ENCODE measurements at places on chromosomes 11 and 22.

DNA sequence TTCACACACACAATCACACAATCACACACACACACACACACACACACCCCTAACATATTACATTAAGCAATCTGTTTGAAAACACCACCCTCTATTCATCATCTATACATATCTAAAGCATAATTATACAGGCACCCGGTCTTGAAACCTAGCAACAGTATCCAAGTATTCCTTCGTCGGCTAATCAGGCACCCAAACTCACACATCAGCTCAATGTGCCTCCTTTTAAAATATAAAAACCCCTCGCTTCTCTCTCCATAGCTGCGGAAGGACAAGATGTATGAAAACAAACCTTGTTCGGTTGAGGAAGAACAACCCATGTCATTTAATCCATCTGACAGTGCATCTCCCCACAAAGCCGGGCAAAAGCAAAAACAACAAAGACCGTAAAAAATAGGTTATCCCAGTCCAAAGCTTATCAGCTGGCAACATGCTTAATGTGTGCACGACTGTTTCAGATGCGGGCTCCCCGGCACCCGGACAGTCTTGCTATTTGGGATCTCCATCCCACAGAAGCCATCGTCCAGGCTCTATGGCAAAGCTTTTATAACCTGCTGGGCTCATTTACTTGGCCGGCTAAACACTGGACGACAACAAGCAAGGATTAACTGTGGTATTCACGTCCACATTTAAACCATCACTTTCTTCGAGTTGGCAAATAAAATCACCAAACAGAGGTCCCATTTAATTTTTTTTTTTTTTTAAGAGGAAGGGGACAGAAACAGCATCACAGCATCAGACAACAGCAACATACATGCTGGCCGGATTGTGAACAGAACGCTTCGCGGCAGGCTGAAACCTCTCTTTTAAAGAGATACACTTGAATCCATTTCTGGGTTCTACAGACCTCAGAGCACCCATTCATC lies 365.5 kb downstream of the SHANK2 start:
- DNase-seq: no peak

- DNase-seq: no peak
Observed at GRCh38 chr11:28228196-28228895, 120.2 kb downstream of the METTL15 start.

DNA sequence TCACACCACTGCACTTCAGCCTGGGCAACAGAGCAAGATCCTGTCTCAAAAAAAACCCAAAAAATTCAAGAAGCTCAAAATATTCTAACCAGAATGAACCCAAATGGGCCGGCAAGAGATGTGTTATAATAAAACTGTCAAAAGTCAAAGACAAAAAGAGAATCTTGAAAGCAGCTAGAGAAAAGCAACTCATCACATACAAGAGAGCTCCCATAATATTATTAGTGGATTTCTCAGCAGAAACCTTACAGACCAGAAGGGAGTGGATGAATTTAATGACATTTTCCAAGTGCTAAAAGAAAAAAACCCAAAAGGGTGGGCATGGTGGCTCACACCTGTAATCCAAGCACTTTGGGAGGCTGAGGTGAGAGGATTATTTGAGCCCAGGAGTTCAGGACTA lies 22.9 kb upstream of the HORMAD2 start:
- DNase-seq: no peak

DNA sequence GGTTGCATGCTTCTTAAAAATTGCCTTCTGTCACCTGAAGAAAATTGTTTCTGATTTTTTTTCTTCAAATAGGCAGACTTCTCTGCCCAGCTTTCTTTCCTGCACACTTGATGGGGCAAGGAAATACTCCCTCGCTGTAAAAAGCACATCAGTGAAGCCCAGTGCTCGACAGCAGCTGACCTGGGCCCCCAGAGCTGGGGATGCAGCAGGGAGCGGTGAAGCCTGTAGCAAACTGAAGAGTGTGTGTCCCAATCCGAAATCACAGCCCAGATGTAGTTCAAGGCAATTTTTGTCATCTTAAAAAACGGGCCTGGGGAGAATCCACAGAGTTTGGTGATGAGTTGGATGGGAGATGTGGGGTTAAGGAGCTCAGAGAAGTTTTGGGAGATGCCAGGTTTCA lies 27.0 kb upstream of the MPPED1 start:
- DNase-seq: no peak

DNA sequence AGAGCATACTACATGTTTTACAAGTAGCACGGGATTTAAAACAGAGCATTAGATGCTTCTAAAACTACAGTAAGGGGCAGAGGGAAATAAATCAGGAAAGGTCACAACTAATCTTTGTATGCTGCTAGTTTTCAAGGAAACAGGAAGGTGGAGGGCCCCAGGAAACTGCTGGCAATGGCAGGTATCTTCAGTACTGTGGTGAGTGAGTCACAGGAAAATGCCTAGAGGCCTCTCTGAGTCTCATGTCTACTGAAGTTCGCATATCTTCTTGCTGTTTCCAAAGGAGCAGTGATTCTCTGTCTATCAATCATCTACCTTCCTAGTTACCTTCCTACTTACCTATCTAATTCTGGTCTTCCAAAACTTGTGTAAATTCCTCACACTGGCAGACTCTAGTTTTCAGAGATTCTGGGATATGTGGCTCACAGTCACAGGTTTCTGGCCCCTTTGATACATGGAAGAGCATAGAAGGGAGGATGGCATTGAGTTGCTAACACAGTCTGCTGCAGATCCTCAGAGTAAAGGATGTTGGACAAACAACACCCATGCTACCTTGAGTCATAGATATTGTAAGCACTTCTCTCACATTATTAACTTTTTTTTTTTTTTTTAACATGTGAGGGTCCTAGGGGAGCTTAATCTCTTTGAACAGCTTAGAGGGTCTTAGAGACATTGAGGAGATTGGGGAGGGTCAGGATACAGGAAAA lies 58.8 kb upstream of the SYN3 start:
- no peak for DNase-seq

- no peak for DNase-seq
Observed at GRCh38 chr11:47992959-47993820, 12.8 kb downstream of the PTPRJ start.

DNA sequence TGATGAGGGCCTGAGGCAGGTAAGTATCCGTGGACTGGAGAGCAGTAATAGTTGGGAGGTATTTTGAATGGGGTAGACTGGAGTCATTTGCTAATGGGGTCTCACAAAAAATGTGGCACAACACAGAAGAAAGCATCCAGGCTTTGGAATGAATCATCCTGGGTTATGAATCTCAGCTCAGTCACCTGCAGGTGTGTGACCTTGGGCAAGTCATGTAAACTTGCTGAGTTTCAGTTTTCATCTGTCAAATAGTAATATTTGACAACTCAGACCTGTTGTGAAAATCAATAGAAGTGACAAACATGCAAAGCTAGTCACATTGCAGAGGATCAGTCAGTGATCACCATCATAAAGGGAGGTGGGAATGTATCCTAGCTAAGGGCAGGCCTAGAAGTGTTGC lies 232.0 kb upstream of the TENM4 start:
- DNase-seq: no peak

DNA sequence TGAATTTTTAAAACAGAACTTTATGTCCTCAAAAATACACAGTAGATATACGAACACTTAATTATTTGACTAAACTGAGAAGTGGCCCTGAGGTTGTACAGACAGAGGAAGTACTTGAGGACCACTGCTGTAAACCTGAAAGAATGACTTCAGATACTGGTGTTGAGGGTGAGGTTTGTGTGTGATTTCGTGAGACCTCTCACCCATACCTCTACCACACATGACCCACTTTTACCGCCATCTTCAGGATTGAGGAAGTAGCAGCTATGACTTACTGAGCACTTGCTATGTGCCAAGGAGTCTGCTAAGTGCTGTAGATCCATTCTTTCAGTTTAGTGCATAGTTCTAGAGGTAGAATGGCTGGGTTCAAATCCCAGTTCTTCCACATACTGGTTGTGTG lies 21.9 kb downstream of the MMP13 start:
- no peak for DNase-seq

DNA sequence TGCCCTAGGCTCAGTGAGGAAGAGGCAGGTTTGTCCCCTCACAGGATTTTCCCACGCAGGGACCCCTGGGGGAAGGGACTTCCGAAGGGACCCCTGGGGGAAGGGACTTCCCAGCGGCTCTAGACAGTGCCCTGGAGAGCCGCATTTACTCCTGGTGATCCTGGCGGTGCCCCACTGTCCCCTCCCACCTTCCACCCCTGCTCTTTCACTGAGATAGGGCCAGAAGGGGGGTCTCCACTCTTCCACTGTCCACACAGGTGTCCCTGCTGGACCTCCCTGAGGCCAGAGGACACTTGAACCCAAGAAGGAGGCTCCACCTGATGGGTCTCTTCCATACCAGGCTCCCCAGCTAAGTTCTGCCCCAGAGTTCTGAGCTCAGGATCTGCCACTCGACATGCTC lies 1333.9 kb downstream of the BRD1 start:
- DNase-seq: no peak

- no peak for DNase-seq
Observed at GRCh38 chr11:113974741-113975470, at the start of gene HTR3A. Gene HTR3A (plus strand): TSS chr11:113975108. CDS start chr11:113975326, 218 bp downstream.

GRCh38 chr22:22318723-22319465 lies 74.3 kb downstream of the VPREB1 start:
- DNase-seq: no peak

DNA sequence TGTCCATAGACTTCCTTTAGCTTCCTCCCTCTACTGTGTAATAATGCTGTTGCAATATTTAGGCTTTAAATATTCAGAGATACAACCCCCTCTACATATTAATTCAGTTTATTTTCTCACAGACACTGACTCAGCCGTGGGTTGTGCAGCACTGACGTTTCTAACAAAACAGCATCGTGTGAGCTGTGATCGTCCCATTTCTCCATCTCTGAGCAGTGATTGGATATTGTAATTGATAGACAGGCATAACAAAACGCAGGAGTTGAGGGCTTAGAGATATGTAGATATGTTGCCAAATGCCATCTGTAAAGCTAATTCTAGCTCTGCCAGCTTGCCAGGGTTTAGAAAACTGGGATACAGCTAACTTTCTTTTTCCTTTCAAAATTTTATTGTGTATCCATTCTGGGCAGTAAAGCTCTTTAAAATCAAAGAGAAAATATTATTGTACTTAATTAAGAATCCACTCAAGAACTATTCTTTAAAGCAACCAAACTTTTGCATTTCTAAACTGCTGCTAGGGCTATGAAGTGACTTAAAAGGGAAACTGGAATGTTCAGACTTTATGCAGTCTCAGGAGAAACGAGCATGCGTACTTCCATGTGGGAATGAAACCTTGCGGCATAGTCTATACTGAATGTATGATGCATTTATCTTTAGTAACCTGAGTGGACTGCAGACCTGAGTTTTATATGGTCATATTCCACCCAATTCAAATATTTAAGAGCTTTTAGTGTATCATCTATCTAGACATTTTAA lies 22.7 kb downstream of the BTBD10 start:
- no peak for DNase-seq

- no peak for DNase-seq
Observed at GRCh38 chr11:66228521-66228920, 39.9 kb upstream of the RAB1B start.

- no peak for DNase-seq
Observed at GRCh38 chr11:55658031-55658573, 3.9 kb upstream of the OR4C6 start.

DNA sequence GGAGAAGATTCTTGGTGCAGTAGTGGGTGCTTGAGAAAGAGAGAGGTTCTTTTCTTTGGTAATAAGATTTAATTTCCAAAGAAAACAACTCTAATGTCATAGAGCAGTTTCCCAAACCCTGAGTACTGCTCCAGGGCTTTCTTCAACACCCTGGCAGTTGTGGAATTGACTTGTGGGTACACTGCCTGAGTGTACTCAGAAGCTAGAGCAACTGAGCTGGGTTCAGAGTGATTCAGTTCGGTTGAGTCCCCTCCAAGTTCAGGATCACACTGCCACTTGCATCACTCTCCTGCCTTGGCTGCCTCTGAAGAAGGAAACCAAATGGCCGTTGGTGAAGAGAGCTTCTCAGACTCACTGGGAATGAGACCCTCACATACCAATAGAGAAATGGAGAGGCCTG lies 5.3 kb downstream of the DMC1 start:
- no peak for DNase-seq

DNA sequence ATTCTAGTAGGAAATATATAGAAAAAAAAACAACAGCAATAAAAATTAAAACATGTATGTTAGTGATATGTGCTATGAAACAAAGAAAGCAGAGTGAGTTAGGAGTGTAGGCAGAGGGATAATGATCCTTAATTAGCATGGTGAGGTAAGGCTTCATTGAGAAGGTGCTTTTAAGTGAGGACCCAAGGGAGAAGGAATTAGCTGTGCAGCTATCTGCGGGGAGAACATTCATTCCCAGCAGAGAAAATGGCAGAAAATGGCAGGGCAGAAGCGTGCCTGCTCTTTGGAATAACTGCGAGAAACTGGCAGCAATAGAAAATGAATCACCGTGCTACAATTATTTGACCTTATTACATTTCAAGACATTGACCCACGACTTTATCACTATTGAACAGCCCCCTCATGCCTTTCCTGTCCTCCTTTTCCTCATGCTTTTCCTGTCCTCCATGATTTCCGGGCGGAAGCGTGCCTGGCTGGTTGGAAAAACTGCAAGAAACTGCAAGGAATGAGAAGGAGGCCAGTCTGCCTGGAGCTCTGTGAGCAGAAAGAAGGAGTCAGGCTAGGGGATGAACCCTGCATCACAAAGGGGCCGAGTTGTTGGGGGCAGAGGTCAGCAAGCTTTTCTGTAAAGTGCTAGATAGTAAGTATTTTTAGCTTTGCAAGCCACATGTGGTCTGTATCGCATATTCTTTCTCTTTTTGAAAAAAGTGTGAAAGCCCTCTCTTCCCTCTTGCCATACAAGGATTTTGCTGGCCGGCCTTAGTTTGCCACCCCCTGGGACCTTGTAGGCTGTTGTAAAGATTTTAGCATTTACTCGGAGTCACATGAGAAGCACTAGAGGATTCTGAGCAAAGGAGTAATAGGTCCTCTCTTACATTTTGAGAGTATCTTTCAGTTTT lies 37.1 kb upstream of the SWAP70 start:
- DNase-seq: no peak

GRCh38 chr22:20431511-20432192 lies 6.0 kb downstream of the SCARF2 start:
- no peak for DNase-seq

DNA sequence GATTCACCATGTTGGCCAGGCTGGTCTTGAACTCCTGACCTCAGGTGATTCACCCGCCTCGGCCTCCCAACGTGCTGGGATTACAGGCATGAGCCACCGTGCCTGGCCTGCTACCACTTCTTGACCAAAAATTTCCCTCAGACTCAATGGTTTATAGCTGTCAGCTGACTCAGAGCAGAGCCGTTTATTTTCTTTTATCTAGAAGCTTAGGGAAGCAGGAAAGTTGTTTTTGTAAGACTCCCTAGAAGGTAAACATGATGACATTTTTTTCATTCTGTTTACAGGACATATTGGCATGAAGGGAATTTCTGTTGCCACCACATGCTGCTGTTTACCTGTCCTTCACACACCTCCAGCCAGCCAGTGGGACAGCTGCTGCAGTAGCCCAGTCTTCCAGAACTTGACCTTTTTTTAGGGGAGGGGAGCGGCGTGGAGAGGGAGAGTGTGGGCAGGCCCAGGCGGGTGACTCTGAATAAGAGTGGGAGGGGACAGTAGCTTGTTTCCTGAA lies 56.1 kb upstream of the PTPRJ start:
- DNase-seq: no peak

GRCh38 chr11:118886681-118887111 lies 3.0 kb downstream of the CXCR5 start:
- no peak for DNase-seq

All from GOT3 (cell line).